ENCODE measurements at places on chromosomes 2 and 18.

- DNase-seq = no peak
These were observed 91.1 kb upstream of the MAPK4 start for GRCh38 chr18:50468807-50469206.

DNA sequence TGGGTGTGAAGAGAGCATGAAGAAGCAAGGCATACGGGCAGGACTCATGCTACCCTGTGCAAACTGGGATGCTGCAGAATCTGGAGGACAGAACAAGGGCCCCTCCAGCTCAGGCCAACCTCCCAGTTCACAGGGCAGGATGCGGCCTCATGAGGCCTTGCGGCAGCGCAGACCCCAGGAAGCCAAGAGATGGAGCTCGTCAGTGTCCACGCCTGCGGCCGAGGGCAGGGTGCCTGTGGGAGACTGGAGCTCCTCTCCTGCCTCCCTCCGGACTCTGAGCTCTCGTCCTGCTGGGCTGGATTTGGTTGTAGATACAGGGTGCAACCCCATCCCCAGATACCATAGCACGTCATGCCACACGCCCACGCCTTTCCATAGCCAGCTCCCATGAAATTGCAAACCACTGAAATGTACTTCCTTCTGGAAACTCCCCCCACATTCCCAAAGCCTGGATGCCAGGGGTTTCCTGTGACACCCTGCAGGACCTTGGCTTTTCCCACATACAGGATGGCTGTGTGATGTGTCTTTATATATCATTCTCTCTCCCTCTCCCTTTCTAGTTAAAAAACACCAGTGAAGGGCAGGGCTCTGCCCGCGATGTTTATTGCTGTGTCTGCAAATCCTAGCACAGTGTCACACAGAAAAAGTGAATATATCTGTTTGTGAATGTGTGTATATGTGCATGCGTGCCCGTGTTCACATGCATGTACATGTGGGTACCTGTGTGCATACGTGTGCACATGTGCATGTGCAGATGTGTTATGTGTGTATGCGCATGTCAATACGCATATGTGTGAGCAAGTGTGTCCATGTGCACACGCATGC lies 12.3 kb upstream of the SNTG2 start:
- no peak for DNase-seq

DNA sequence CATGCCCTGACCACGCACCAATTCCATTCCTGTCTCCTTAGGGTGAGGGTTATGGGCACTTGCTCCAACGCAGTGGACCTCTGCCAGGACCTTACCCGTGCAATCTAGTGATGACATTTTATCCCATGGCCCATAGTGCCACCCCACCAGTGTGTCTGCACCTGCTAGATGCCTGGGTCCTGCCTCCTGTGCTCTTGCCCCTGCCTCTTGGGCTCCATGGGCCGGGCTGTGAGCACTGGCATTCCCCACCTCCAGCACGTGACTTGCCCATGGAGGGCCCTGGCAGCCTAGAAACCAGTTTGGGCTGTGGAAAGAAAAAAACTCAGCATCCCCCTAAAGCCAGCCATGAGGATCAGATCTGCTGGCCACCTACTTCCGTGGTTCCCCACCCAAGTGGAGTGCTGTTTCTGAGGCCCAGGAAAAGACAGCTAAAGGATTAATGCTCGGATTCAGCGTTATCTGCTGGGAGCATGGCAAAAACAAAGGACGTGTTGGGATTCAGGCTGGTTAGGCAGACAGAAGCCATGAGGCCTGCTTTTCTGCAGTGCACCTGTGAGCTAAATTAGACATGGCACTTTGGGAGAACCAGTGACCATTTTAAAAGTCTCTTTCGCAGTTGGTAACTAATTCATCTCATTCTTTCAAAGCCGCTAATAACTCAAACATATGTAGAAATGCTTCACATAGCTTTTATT lies 129.2 kb downstream of the ALPK2 start:
- DNase-seq = no peak

DNA sequence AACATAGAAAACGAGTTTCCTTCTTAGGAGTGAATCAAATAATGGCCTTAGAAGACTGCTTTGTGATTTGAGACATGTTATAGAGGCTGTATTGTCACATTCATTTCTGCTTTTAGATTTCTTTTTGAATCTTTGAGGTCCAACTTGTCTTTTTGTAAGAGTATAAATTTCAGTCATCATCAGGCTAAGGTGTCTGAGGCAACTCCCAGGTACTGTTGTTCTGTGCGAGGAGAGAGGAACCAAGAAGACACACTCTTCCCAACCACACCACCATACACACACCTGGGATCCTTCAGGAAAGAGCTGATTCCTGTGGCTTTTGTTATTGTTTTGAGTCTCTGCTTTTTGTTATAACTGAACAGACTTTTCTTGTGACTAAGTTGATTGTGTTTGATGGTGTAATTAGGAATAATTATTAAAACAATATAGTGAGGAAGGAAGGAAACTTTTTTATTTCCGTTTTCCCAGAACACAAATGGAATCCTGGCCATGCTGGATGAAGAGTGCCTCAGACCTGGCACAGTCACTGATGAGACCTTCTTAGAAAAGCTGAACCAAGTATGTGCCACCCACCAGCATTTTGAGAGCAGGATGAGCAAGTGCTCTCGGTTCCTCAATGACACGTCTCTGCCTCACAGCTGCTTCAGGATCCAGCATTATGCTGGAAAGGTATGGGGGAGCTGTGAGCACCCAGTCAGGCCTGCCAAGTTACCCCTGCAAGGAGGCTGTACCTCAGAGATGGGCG lies 140.4 kb downstream of the MYO1B start:
- DNase-seq = no peak

DNA sequence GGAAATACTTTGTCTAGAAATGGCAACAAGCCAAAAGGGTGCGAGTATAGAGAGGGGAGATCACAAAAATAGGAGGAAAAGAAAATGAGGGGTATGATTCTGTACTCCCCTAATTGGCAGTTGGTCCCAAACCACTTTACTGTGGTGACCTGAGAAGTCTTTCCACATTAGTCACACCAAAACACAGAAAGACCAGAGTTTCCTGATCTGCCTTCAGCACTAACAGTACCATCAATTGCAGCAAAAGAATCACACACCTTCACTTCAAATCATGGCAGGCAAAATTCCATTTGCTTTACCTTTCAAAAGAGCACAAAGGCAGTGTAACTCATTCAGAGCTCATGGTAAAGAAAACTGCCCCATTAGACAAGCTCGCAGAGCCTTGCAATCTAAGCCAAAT lies 86.8 kb downstream of the ALK start:
- no peak for DNase-seq

- DNase-seq = no peak
These were observed 70.7 kb downstream of the CABYR start for GRCh38 chr18:24209558-24209957.

GRCh38 chr2:76613330-76613729 lies 902.6 kb upstream of the GCFC2 start:
- DNase-seq = no peak

- DNase-seq = no peak
These were observed 543.5 kb downstream of the METTL4 start for GRCh38 chr18:2027756-2028155.

- no peak for DNase-seq
These were observed 86.7 kb downstream of the KCNS3 start for GRCh38 chr2:17965196-17965595.

- no peak for DNase-seq
These were observed 2036.5 kb upstream of the CELF4 start for GRCh38 chr18:39602131-39602530.

DNA sequence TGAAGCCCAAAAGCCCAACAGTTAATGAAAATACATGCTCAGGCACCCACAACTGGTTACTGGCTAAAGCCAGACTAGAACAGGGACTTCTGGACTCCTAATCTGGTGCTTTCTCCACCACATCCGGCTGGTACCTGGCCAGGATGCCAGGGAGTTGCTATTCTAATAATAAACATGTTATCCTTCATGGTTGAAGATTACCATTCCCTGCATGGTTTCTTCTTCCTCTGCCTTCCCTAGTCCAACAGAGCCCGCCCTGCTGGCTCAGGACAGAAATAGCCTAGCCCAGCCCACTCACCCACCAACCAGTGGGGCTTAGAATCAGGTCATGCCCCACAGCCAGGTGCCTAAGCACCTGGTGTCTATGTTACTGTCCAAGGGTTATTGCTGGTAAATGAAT lies 184.2 kb downstream of the TMEM247 start:
- DNase-seq = no peak

- DNase-seq = no peak
These were observed 225.4 kb downstream of the FAM210A start for GRCh38 chr18:13500869-13501542.

DNA sequence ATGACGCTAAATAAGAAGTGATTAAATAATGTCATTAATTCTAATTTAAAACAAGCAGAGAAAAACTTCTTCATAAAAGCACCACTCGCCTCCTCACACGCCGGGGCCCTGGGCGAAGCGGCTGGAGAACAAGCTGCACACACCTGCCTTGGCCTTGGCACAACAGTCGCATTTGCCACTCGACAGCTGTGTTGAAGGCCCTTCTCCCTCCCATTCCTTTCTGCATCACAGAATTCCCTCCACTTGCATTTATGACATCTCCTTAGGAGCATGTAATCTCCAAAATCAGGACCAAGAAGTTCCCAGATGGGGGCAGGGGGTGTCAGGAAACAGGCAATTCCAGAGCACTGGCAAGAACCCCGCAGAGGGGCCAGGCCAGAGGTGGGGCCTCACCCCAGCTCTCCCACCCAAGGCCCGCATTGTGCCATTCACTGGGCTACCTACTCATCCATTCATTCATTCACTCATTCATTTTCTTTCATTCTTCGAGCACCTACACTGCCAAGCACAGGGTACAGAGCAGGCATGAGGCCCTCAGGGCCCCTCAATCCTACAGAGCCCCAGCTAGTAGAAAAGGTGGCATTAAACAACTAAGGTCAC lies 6.4 kb downstream of the HDAC4 start:
- DNase-seq = no peak

- DNase-seq = no peak
These were observed 945.4 kb upstream of the GYPC start for GRCh38 chr2:125710561-125710960.

GRCh38 chr18:1002653-1003178 lies 98.0 kb downstream of the ADCYAP1 start:
- no peak for DNase-seq

- DNase-seq = no peak
These were observed 152.3 kb downstream of the DIS3L2 start for GRCh38 chr2:232113821-232114220.

- DNase-seq = no peak
These were observed 90.8 kb downstream of the EPAS1 start for GRCh38 chr2:46387886-46388515.
